Stimulated activated CD4-positive, alpha-beta T cell treated with anti-CD3 and anti-CD28 coated beads, Interleukin-15, amount 100 ng/mL, for 48 hours (primary cell): ENCODE measurements at places on chromosomes 5 and 9.

DNA sequence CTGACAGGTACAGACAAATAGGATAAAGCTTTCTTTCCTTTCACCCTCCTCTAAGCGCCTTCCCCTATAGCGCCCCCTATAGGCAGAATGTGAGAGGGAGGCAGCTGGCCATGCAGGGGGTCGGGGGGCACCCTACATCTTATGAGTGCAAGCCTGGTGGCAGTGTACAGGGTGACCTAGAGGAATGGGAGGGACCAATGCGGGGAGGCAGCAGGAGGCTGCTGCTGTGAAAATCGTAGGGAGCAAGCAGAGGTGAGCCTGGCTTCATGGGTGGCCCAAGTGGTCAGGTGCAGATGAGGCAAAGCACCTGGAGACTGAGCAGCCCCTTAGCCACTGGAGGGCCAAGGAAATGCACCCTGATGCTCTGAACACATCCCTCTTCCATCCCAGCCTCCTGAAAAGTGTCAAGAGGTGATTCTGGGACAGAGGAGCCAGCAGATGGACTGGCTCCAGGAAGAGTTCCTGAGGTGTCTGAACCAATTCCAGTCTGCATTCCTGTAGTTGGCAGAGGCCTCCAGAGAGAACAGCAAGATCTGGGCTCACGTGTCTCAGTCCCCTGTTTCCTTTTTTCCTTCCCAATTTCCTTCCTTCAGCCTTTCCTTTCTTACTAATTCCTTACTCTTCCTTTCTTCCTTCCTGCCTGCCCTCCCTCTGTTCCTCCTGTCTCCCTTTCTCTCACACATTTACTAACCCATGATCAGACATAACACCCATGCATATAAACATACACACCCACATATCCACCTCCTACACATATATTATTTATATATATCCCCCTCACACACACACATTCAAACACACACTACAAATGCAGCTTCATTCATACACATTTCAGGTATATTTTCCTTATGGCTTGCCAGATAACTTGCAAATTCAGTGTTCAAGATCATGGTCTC lies 32.8 kb upstream of the GALNT10 start:
- no peak for DNase-seq

DNA sequence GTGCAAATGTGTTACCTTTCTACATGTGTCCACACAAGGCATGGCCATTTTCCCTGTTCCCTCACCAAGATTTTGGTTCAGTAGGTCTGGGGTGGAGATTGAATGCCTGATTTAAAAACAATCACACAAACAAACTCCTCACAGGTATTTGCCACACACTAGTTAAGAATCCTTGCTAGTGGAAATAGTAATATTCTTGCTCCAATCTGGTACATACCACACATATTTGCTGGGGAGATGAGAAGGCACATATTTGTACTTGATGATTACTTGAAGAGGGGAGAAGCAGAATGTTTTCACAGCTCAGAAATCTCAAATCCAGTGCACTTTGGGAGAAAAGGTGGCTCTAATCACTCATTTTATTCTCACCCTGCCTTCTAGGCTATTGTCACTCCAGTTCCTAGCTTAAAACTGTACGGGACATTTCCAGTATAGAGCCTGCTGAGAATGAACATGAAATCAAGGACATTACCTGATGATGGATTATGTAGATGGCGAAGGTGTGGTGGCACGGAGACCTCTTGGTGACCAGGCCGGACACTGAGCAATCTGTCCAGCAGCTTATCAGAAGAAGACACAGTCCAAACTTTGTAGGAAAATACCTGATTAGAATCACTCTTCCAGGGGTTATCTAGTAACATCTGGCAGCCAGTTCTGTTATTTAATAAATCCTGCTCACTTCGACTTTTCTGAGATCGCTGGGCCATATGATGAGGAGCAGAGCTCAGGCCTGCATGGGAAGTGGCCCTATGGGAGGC lies 116.1 kb upstream of the IL6ST start:
- DNase-seq = no peak

GRCh38 chr9:13688990-13689600 lies 409.6 kb upstream of the MPDZ start:
- DNase-seq = no peak

- no peak for DNase-seq
These were observed 30.0 kb upstream of the MATR3 start for GRCh38 chr5:139263536-139263935.

- no peak for DNase-seq
These were observed 4.4 kb downstream of the ATP10B start for GRCh38 chr5:160847526-160848085.

DNA sequence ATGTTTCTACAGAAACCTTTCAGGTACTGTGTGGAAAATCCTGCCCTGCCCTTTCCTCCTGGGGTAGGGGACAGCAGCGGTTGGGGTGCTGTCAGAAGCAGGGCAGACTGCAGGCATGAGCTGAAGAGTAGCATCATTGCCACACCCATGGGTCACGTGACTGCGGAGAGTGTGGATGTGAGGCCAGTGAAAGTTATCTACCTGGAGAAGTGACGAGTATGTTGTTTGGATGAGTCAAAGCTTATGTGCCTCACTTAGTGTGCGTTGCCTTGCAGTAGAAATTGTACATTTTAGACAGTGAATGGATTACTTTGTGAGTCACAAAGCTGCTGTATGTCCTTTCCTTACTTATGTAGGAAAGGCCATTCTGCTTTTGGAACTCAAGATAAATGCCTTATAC lies 21.7 kb upstream of the ACTBL2 start:
- no peak for DNase-seq

DNA sequence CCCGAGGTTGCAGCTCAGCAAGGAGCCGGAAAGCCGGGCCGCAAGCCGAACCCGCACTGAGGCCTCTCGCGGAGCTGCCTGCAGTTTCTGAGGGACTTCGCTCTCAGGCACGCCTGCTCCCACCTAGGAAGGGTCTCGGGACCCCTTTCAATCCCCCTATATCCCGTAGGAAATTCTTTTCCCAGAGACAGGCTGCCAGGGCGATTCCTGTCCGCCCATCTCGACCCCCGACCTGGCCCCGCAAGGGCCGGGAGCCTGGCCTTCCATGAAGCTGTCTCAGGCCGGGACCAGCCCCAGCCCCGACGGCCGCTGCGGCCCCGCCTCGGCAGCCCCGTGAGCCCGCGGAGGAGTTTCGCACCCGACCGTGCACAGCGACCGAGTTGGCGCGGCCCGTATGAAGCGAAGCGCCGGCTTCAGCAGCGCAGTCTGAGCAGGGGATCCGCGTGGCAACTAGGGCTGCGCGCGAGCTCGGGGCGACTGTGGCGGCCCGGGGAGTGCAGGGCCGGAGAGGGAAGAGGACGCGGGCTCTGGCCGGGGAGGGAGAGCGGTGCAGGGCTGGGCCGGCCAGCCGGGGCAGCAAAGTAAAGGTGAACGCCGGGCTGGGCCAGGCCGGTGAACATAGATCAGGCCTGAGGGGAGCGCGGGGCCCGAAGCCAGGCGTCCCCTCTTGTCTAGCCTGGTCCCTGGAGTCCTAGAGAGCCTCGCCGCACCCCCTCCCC lies 977 bp upstream of the PRDM12 start:
- DNase-seq = no peak

GRCh38 chr5:77214151-77214550 lies 3.7 kb downstream of the PDE8B start:
- DNase-seq = no peak

DNA sequence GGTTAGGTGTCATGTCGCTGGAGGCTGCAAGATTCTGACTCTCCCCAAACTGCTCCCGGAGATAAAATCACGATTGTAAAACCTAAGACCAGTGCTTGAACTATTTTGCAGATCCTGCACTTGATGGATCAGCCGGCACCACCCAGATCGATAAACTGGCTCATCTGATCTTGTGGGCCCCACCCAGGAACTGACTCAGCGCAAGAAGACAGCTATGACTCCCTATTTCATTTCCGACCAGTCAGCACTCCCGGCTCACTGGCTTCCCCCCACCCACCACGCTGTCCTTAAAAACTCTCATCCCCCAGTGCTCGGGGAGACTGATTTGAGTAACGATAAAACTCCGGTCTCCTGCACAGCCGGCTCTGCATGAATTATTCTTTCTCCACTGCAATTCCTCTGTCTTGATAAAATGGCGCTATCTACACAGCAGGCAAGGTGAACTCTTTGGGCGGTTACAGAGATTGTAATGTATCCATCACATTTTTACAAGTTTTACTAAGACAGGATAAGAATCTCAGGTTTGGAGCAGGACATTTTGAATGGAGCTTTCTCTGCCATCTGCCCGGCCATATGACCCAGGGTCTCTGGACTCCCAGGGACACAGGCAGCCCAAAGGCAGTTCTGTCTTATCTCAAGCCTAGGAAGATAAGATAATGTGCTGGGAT lies 10.6 kb upstream of the PPP1R26 start:
- DNase-seq = peak; percentile 26

DNA sequence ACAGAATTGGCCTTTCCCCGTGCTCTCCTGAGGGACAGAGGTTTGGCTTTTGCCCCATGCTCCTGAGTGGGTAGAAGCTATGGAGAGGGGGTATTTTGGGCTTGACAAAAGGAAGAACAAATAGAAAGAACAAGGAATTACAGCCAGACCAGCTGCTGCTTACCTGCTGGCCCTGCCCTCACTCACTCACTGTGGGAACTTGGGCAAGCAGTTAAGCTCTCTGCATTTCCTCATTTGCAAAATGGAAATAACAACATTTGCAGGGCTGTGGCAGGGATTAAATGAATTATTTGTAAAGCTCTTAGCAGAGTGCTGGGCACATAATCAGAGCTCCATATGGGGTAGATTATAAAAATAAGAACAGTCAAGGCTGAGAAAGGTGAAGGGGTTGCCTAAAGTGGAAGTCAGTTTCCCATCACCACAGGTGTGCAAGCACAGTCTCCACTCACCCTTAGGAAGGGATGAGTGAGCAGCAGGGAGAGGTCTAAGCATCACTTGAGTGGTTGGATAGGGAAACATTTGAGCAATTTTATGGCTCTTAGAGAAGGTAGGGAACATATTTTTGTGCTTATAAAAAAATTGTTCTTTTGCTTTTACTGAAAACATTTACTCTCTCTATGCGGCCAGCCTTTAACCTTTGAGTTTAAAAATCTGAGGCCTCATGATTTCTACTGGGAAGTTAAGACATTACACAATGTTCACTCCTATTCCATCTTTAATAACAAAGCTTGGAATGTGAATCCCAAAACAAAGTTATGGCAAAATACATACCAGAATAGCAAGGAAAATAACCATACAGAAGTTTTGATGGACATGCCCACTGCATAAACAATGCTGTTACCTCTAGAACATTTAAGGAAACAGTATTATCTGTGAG lies 42.8 kb upstream of the LHFPL2 start:
- DNase-seq = no peak

DNA sequence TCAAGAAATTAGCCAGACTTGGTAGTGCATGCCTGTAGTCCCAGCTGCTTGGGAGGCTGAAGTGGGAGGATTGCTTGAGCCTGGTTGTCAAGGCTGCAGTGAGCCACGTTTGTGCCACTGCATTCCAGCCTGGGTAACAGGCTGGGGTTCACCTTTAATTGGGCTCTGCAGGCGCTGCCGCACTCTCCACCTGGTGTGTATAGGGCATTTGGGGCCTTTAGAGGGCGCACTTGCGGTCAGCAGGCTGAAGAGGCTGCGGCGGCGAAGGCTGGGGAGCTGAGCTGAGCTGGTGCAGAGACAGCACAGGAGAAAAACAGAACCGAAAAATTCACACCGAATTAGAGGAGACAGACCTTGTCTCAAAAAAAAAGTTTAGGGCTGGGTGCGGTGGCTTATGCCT lies 31.2 kb downstream of the CDK7 start:
- no peak for DNase-seq
